Mesothelial cell of epicardium (in vitro differentiated cells): ENCODE measurements at places on chromosomes 3 and 15.

- peak; percentile 29 for DNase-seq
These were observed 32.0 kb downstream of the AMOTL2 start for GRCh38 chr3:134342259-134342658.

DNA sequence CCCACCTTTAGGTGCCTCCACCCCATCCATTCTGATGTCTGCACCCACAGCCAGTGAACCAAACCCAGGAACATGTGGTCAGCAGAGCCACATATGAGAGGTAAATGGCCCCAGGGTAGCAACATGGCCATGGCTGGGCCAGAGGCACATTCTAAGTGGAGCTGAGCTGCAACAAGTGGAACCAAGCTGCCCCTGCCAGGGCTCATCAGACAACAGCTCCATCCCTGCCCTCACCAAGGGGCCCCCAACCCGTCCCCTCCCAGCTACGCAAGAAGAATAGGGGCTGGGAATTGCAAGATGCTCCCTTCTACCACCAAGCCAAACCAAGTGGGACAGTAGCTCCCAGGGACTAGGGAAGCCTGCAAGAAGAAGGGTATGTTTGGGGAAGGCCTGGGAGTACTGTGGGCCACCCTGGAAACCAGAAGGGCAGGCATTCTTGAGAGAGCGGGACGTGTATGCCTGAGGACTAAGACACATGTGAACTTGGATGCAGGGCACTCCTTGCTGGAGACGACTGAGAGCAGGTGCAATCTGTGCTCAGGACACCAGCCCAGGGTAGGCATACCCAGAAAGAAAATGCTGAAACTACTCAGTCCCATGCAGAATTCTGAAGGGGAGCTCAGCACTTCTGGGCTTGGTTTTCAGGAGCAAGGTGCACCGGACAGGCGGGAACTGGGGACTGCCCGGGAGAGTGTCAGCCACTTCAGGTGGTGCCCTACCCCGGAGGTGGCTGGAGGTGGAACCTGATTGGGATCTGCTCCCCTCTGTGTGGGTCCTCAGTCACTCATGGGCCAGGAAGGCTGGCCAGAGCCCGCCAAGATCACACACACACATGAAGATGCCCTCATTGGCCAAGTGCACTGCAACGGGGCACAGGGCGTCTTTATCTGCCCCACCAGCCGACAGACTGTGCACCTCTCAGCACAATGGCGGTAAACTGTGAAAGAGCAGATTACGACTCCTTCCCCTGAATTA, 9.5 kb downstream of the MYL3 start:
- peak; percentile 15 for DNase-seq

DNA sequence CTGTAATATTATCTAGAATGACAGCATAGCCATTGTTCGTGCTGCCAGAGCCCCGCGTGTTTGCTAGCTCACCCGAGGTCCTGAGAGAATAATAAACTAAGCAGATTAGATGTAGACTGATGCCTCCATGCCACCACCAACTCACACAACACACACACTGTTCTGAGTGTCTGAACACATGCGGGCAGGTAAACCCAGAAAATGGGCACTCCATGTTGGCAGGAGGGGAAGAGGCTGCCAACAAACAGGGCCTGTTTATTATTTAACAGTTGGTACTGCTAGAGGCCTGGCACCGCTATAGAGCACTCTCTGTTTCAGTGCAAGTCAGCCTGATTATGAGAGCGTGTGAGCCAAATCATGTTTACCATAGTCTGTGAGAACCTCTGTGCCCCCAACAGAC, 299.0 kb downstream of the ZBTB20 start:
- DNase-seq: no peak

DNA sequence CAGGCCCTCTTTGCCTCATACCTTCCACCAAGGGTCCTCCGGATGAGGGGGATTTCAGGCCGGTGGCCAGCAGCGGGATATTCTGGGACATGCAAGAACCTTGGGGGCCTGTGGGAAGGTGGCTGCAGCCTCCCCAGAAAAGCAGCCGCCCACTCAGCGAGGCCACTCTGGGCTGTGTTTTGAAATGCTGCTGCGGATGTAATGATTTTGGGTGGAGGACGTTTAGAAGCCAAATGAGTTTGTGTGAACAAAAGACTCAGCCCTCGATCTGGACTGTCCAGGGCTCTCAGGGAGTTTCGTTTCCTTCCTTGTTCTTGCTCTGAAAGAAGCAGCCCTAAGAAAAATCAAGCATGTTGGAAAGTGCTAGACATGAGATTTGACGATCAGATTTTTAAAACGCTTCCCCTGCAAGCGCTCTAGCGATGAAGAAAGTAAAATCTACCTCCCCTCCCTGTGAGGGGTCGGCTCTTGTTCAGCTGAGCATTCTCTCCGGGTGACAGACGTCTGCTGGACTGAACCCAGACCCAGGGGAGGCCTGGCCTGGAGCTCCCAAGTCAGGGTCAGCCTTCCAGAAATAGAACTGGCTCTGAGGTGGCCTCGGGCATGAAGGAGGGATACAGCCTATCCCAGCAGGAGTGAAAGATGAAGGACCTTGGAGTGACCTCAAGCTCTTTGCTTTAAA, 12.9 kb downstream of the HEG1 start:
- no peak for DNase-seq

DNA sequence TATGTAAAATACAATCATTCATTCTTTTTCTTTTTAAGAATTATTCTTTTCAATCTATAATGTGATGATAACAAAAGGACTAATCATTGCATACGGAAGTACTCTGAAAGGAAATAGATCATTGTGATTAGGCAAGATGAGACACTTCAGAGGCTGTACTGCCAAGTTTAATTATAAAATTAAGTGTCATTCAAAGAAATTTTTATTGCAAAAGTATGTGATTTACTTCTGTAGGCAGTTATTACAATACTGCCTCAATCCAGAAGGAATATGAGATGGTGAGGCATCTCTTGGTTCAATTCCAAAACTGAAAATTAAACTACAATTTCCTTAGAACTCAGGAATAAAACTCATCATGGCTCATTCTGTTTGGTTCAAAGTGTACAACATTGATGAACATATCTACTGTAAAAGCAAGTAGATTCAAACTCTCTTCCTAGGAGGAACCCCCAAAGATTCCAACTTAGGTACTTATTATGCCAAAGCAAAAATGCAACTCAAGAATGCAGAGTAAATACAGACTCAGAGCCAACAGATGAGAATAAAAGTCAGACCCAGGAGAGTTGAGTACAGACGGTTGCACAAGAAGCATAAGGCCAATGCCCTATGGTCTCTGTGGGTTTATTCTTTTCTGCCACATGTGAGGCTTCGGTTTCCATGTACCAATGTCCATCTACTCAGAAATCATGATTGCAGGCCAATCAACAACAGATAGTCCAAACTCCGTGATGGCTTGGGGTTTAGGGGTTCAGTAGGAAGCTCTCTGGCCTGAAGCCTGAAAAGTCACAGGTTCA, 118.5 kb upstream of the WNT5A start:
- DNase-seq: no peak

DNA sequence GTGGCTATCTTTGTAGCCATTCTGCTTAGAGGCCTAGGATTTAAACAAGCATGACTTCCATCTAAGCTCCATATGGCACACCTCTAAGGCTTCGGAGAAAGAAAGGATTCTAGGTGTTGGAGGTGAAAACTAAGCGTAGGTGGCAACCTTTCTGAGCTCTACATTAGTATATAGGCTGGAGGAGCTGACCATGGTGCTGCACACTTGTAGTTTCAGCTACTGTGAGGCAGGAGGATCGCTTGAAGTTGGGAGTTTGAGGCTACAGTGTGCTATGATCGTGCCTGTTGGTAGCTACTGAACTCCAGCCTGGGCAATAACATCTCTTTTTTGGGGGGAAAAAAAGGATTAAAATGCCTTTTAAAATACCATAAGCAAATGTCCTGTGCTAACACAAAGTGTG, 7.4 kb downstream of the EAF1 start:
- DNase-seq: no peak

GRCh38 chr15:51105430-51106016, 10.8 kb upstream of the TNFAIP8L3 start:
- no peak for DNase-seq

DNA sequence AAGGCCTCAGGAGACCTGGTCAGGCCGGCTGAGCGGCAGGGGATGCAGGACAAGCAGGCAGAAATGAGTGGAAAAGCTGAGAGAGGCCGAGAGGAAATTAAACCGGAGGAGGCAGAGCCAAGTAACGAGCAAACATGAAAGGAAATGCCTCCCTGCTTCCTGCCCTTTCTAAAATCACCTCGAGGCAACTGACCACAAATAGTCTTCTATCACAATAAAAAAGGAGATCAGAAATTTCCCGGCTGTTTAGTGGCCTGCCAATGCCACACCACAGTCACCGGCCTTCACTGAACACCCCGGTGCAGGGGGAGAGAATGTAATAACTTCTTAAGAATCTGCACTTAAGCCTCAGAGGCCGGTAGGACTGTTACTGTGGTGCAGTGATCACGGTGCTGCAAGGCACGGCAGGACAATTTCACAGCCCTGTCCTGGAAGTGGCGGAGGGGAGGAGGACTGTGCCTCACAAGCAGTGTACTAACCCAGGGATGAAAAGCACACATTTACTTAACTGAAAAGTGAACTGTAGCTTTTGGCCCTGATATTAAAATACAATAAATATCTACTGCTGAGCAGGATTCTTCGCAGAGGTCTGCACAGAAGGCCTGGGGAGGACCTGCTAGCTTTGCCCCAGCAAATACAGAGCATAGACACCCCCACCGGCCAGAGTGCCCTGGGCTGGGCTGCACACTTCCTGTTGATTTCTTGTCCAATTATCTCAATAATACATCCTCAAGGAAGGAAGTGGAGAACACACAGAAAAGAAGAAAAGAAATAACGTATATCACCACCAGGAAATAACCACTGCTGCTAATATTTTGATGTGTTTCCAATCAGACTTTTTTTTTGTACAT, 183.5 kb upstream of the NSMCE3 start:
- DNase-seq: no peak

DNA sequence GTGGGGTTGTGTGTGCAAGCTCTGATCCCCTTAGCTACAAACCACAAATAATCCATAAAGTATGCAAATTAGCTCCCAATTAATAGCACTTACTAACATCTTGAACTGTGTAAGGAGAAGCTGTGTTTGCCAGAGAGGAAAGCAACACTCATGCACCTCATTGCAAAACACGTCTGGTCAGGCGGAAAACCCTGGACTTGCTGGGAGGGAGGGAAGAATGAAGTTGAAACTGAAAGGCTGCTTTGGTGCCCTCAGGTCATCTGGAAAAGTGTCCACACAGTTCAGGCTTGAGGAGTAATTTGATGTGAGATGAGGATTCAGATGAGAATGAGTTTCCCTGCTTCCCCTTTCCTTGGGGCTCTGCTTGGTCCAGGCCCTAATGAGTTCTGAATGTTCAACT, 185.5 kb upstream of the ANKRD28 start:
- no peak for DNase-seq

DNA sequence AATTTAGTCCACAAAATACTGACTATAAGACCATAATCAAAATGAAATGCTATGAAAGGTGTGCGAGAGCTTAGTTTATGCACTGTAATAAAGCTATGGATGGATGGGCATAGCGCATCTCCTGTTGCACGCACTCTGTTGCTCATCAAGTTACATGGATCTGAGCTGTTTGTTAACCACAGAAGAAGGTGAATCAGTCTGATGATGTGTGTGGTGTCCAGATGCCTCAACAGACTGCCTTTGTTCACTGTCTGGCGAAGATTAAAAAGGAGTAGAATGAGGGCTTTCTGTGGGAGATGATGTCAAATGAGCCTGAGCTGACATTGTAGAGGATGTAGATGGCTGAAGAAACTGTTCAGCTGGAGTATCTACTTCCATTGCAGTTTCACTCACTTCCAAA, 36.1 kb downstream of the NSMCE3 start:
- no peak for DNase-seq

- no peak for DNase-seq
These were observed 40.7 kb downstream of the MYRIP start for GRCh38 chr3:39849992-39850715.

- no peak for DNase-seq
These were observed 4.8 kb downstream of the TTBK2 start for GRCh38 chr15:42915654-42916315.

DNA sequence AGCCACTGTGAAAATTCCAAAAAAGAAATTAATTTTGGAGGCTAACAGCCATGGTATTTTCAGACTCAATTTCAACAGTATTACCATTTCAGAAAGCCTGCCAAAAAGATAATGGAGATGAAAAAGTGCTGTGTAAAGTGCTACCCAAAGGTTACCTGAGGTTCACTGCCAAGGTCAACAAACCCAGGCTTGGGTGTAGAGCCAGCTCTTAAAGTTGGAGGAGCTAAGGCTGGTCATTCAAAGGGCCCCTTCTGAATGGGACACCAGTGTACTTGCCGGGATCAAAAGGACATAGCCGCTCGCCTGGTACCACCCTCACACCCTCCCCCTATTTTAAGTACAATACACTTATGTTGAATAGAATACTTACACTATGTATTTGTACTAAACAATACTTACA, 64.5 kb downstream of the ETV5 start:
- no peak for DNase-seq
